ENCODE measurements at places on chromosomes 5 and 9.
A peak's percentile ranks its signal among the peaks of the same experiment; 100 is the strongest.

GRCh38 chr9:35686222-35687203, 3.2 kb downstream of the TPM2 start:
- DNase-seq: peak; percentile 72

DNA sequence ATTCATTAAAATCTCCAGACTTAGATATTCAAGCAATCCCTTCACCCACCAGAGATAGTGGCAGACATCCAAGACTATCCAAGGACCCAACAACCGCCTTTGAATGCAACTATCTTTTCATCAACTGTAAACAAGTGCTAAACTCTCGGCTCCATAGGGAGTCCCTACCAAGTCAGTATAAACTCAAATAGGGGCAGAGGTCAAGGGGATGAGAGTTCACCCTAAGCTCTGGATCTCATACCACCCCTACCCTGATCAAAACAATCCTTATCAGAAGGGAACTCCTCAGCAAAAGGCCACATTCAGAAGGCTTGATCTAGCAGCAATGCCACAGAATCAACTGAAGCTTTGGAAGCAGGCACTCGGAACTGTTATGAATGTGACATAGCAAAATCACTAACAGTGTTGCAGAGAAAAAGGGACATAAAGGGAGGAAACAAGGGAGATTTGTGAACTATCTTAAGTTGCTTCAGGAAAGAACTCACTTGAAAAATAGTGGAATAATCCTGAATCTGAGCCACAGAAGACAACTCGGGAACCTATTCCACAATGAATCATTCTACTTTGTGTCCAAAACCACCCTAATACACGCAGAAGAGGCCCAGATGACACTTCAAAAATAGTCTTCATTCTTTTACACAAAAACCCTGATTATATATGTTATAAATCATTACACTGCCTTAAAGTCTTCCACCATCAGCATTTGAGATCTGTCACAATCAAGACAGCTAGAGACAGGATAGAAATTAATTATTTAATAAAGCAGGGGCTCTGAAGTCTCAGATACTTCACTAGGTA, 49.8 kb downstream of the NR6A1 start:
- DNase-seq: peak; percentile 33

GRCh38 chr5:73357576-73357975, 91.0 kb downstream of the FOXD1 start:
- no peak for DNase-seq

GRCh38 chr5:81219389-81219788, 13.7 kb upstream of the CKMT2 start:
- DNase-seq: no peak

DNA sequence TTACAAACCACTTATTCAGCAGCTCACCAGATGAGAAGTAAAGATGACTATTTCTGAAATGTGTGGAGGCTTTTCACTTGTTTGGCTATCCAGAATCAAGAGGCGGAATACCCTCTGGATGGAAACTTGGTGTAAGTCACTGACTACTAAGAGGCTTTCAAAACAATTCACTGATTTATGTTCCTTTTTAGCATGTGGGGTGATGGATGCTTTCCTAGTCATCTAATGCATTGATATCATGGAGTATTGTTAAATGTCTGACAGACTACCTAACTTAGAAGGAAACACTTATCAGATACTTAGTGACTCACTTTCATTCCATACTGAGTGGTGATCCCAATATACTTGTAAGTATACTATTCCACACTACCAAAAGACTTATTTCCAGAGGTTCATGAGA, 141.4 kb downstream of the PLK2 start:
- no peak for DNase-seq

- no peak for DNase-seq
Observed at GRCh38 chr9:136971746-136972145, 5.6 kb upstream of the PTGDS start.

- DNase-seq: no peak
Observed at GRCh38 chr5:107293541-107294210, 377.1 kb downstream of the EFNA5 start.

DNA sequence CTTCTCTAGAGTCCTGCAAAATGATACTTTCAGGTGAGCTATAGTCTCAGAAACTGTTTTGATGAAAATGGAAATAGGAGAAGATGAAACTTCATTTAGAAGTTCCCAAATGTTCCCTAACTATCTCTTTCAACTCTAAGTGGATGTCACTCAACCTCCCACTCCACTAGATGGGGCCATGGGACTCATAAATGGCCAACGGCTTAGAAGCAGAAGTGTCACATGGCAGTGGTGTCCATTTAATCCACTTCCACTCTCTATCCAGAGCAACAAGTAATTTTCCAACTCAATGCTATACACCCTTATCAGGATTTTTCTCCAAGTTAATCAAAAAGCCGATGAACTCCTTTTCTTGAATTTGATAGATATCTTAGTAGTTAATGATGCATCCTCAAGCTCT, 295.7 kb downstream of the EDIL3 start:
- no peak for DNase-seq

DNA sequence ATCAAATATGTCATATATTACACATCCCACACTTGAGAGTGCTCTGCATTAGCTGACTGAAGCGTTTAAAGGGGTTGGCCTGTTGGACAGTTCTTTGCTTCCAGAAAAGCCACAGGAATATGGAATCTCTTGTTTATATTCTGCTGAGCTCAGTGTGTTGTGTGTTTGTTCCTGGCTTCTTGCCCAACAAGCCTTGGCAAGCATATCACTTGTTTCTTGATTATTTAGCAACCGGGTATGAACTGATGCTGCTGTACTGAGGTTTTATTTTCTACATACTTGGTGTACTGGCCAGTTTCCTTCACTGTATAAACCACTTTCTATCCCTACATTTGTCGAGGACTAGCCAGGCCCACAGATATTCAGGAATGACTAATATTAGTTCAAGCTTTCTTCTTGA, 378.9 kb downstream of the KCTD16 start:
- peak; percentile 41 for DNase-seq

DNA sequence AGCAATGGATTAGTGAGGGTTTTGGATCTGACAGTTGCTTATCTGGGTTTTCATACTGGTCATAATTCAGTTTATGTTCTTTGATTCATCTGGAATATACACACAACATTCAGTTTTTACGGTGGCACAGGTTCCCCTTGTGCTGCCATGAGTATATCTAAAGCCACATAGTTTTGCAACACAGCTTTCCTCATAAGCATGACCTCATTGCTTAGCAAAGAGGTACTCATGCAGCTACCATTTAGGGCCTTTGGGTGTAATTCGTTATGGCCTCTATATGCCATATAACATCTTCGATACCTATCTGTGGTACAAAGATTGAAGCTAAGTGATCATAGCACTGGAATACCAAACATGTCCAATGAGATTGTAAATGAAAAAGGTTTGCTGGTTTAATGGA, 2.9 kb upstream of the RBM22 start:
- no peak for DNase-seq

- DNase-seq: no peak
Observed at GRCh38 chr9:23663536-23663935, 162.5 kb downstream of the ELAVL2 start.

Data from smooth muscle cell of the brain vasculature (primary cell).